ENCODE measurements at places on chromosomes 1 and 21.

DNA sequence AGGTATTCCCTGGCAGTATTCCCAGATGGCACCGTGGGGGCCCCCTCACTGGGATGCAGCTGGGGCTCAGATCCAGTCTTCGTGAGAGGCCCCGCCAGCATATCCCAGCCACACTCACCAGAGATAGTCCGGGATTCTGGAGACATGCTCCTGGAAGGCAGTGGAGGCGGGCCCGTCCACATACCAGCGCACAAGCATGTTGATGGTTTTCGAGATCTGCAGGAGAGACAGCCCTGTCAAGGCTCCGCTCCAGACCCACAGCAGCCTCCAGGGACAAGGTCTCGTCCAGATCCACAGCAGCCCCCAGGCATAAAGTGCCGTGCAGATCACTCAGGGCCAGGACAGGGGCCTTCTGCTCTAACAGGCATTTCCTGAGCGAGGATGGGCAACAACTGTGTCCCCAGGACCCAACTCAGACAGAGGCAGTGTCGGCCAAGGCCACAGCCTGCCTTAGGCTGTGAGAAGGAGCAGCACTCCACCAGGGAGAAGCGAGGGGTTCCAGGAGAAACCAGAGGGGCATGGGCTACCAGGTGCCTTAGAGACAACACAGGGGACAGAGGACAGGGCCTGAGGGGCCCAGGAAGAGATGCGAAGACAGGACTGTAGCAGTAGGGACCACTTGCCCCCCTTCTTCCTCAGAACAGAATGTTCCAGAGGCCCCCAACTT, 14.8 kb downstream of the LSS start:
- DNase-seq, result no peak

GRCh38 chr1:245188403-245188802, 33.6 kb downstream of the KIF26B start:
- no peak for DNase-seq

DNA sequence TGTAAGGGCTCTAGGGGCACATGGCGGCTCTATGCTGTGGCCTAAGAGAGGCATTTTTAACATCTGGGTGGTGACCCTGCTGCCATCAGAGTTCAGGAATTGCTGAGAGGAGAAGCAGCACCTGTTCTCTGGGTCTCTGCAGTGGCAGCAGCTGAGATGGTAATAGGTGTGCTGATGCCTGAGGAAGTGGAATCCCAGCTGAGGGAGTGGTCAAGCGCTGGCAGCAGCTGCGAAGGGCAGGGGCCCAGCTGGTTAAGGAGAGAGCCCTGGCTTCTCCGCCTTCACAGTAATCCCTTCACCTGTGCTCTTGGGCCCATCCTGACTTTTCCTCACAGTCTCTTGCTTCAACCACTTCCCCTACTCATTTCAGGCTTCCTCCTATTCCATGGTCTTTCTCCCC, 39.8 kb downstream of the GJA5 start:
- DNase-seq, result no peak

- peak; percentile 28 for DNase-seq
These were observed 622.3 kb downstream of the PTPRU start for GRCh38 chr1:29858646-29859045.

DNA sequence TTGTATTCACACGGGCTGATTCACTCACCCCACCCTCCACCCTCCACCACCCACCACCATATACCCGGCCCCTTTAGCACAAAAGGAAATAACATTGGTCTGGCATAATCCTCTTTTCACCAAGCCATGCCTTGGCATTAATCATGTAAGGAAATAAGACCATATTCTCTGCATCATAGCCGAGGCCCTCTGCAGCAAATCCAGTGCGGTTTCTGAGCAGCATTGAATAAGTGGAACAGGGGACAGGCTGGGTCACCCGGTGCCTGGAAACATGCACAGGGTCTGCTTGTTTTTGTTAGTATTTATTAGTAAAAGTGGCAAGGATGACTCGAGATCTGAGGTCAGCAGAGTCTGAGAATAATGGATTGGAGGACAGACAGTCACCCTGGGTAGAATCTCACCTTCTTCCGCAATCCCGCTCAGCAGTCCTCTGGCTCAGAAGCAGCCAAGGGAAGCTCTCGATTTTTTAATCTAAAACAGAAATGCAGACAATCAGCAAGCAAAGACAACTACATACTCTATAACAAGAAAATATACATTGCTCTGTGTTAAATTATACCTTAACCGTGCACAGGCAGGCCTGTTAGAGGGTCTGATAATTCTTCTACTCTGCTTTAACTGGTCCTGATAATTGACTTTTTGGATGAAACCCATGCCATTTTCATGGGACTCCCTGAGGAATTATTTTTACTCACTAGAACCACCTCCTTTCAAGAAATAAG, 52.4 kb upstream of the CDC42BPA start:
- no peak for DNase-seq

DNA sequence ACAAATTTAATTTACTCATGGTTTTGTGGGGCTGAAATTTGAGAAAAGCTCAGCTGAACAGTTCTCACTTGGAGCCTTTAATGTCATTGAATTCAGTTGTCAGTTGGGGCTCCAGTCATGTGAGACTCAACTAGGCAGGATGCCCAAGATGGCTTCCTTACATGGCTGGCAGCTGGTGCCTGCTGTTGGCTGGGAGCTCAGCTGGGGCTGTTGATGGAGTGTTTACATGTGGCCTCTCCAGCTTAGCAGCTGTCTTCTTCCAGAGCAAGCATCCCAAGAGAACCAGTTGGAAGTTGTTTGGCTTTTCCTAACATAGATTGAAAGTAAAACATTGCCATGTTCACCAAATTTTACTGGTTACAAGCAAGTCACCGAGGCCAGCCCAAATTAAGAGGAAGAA, 81.8 kb upstream of the KCNA3 start:
- no peak for DNase-seq

DNA sequence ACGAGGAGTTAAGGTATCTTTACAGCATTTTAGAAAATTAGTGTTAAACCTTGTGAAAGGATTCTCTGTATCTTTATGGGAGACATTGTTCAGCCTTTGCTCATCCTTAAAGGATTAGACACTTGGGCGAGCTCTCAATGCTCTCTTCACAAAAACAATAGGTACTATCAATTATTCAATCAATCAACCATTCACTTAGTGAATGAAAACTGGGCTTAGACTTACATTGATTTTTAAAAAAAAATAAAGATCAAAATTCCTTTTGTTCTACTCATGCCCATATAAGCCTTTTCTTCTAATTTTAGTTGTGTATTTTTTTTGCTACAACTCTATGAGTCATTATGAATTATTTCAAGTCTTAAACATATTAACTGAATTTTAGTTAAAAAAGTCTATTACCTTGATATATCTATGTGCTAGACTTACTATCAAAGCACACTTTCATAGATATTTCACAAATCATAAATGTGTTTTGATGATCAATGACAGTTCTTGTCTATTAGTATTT, 181.2 kb downstream of the DPYD start:
- DNase-seq, result no peak

DNA sequence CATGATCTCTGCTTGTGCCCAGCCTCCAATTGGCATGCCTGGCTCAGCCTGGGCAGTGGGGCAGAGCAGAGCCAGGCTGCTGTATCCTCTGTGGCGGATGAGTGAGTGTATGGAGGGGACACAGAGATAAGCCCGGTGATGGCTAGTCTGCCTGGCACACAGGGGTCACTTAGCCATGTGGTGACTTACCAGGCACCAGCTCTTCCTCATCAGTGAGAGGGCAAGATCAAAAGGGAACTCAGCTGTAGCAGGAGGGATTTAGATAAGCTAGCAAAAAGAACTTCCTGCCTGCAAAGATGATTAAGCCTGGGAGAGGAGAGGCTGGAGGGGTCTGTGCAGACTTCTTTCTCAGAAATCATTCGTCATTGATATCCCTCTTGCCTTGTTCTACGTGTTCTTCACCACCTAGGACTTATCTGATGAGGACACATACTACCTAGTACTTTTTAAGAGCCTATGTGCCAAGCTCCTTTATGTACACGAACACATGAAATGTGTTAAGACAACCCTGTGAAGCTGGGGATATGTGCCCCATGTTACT, 7.9 kb downstream of the KIF21B start:
- DNase-seq, result peak; percentile 41
